ENCODE measurements at places on chromosomes 4 and X.
A peak's percentile ranks its signal among the peaks of the same experiment; 100 is the strongest.

- no peak for DNase-seq
These were observed 89.3 kb downstream of the GPR143 start for GRCh38 chrX:9676306-9676705.

DNA sequence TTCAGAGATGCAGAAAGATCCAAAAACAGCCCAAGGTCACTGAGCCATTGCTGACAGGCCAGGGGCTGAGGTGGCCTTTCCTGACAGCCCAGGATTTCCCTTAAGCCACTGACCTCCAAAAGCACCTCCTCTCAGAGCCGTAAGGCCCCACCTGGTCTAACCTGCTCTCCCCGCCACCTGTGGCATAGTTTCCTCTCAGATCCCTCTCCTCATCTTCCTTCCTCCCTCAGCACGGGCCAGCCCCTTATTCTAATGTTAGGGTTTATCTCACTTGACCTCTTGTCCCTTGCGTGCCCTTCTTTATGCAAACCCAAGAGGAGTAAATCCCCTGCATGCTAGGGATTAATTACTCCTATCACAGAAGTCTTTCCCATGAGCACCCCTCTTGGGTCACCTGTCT is 113.0 kb downstream of the RBM47 start:
- no peak for DNase-seq

- no peak for DNase-seq
These were observed 172.3 kb downstream of the SPRY1 start for GRCh38 chr4:123568936-123569335.

GRCh38 chr4:91171217-91171616 is 1044.0 kb downstream of the CCSER1 start:
- DNase-seq, result peak; percentile 40

DNA sequence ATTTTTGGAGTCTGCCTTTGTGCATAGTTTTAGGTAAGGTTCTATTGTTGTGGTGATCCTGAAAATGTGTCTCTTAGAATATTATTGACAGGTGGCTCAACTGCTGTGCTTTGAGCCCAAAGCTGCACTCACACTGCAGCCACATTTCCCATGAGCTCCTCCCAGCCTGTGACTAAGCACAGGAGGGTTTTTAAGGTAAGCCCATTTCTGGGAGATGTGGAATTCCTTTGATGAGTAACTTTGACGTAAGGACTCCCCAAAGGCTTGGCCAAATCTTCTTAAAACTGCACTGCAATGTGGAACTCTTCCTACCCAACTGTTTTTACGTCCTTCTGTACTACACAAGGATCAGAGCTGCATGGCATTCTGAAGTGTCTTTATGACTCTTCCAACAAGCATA is 20.0 kb upstream of the TMPRSS11A start:
- DNase-seq, result no peak

GRCh38 chr4:138099385-138099784 is 142.8 kb downstream of the SLC7A11 start:
- no peak for DNase-seq

DNA sequence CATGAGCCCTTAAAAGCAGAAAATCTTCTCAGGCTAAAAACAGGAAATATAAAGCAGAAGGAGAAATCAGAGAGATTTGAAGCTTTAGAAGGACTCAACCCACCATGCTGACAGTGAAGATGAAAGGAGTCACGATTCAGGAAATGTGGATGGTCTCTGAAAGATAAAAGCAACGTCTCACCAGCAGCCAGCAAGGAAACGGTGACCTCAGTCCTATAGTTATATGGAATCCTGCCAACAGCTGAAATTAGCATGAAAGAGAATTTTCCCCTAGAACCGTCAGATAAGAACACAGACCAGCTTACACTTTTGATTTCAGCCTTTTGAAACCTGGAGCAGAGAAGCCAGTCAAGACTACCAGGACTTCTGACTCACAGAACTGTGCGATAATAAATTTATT is 715.7 kb upstream of the HTR2C start:
- no peak for DNase-seq

- no peak for DNase-seq
These were observed 98.5 kb upstream of the FAM9C start for GRCh38 chrX:13142891-13143290.

DNA sequence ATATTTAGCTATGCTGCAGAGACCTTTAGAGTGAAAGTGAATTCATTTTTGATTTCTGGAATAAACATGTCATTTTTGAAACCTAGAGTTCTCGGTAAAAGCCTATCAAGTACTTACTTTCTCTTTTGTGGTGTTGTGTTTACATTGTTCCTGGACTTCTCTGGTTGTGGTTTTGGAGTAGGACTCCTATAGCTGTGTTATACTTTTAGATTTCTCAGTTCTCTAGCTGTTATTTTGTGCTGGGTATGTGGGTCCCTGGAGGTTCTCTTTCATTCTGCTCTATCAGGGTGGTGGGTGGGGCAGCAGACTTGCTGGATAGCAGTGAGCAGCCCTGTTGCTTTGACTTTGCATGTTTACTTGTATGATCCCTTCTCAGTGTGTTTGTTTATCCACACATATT is 25.6 kb upstream of the MSMO1 start:
- peak; percentile 25 for DNase-seq

- no peak for DNase-seq
These were observed 58.8 kb upstream of the IGFBP7 start for GRCh38 chr4:57168982-57169381.

DNA sequence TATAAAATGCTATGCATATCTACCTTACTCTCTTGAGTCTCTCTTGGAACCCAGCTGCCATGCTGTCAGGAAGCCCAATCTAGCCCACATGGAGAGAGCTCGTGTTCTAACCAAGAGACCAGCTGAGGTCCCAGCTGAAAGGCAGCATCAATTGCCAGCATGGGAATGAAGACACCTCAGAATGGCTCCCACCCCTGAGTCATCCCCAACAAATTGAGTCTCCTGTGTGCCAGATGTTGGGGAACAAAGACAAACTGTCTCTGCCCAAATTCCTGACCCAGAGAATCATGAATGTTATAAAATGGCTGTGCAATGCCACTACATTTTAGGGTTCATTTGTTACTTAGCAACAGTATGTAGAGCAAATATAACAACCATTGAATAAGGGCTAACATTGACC is 105.2 kb upstream of the STX18 start:
- DNase-seq, result no peak

- DNase-seq, result no peak
These were observed 20.2 kb upstream of the RASGEF1B start for GRCh38 chr4:81491943-81492342.

DNA sequence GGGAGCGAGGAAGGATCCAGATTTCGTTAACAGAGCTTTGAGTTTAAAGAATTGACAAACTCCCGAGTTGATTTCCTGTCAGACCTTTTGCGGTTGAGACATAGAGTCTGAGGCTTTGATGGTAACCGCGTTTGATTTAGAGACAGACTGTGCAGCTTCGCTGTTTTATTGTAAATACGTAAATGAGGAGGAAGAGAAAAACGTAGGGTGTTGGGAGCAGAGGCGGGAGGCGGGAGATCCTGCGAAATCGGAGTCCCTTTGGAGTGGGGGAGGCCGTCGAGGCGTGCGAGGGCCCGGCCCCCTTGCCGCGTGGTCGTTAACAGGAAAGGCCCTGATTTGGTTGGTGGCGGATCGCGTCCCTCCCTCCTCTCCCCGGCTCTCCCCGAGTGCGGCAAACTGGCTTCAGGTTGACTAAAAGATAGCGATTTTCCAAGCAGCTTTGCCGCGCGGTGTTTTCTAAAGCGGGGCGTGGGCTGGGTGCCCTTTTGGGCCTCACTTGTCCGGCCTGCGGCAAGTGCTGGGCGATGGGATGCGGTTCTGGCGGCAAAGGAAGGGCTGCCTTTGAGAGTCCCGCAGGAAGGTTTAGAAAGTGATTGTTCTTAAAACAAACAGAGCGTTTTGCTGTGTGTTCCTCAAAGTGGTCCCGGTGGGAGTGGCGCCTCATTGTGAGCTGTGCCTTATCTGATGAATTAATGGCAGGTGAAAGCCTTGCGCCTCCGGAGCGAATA is 857 bp downstream of the SCML1 start:
- peak; percentile 77 for DNase-seq

DNA sequence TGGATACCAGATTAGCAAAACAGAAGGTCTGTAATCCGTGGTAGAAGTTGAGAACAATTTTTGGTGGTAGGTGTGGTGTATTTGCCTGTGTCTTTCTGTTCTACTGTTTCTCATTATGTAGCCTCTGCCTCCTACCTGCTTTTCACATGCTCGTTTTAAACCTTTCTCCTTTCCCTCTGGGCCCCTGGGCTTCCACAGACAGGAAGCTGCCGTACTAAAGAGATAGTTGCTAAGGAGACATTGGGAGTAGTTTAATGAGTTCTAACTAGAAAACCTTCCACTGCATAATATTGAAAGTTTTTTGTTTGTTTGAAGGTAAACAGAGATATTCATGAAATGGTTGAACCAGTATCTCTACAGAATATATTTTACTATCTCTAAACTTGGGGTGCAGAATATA is 107.8 kb downstream of the STOX2 start:
- DNase-seq, result no peak

- no peak for DNase-seq
These were observed 329.5 kb downstream of the KCTD8 start for GRCh38 chr4:44118971-44119680.

- DNase-seq, result no peak
These were observed 259.1 kb downstream of the CAMK2D start for GRCh38 chr4:113502476-113502875.

DNA sequence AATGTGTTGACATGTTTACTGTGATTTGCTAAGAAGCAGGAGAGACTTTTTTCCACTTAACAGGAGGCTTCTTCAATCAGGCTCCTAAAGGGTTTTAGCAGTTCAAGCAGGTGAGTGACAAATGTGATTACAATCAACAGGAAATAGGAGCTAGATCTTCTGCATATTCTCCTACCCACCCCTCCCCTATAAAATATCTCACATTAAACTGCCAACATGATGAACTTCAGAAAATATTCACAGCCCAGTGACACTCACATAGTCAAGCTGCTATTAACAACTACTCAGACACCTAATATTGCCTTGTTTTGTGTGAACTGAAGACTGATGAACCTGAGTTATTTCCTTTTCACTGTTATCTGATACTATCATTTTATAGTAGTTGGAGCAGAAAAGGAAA is 55.9 kb upstream of the ANTXR2 start:
- DNase-seq, result no peak

DNA sequence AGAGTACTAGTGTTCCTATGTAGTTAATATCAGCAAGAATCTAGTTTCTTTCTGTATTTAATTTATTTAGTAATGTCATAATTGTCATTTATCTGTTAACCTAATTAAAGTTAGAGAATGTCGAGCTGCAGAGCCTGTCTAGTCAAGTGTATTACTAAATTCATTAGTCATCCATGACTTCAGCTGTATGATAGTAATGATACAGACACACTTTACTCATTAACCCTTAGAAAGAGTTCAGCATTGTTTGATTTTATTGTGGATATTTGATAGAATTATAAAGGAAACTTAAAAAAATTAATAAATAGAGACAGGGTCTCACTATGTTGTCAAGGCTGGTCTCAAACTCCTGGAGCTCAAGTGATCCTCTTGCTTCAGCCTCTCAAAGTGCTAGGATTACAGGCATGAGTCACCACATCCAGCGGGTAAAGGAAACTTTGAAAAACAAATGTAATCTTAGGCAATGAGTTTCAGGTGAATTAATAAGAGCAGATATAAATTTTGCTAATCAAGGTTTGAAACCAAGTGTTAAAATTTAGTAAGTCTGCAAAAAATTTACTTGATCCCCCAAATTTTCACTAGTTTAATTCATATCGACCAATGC is 110.6 kb downstream of the ANK2 start:
- DNase-seq, result no peak

DNA sequence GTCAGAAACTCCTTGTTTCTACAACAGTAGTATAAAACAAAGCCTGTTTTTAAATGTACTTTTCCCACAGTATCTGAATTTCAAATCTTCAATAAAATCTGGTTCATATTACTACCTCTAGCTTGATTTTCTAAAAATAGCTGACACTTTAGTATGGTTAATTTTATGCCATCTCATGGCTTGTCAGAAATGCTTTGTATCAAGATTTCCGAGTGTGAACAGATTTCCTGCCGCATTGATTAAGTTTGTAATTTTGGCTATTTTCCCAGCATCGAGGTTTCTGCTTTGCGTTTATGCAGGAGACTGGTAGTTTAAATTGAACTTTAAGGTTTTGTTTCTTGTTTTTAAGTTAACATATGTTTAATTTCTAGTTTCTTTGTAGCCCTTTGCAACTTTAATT is 44.2 kb downstream of the CLCN3 start:
- no peak for DNase-seq

DNA sequence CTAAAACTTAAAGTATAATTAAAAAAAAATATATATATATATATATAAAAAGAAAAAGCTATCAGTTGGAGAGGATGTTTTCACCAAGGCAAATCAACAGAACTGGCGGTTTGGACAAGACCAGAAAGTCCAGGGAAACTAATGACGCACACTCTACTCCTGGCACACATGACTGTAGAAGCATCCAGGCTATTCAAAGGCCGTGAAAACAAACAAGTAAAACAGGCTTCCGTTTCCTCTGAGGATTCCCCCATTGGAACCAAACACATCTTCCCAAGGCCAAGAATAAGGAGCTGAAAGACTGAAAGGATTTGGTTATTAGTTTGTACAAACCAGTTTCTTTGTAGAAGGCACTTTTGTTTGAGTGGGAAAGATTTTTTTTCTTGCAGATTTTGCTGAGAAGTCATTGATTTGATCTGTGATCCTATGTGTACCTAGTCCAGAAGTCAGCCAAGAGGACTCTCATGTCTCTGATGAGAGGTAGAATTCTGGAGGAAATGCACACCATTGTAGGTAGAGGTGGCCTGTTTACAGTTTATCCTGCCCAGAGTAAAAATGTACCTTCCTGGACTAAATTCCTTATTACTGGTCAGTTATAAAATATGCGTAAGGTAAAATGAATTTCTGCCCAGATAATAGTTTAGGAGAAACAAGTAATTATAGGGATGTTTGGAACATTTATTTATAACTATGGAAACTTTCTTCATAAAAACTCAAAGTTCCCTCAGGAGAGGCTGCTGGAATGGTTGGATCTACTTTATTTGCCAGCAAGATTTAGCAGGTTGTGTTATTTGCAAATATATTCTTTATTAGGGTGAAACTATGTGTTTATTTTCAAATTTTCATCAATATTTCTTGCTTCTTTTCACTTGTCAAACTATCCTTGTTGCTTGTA is 66.5 kb downstream of the DMP1 start:
- no peak for DNase-seq

- peak; percentile 35 for DNase-seq
These were observed 64.5 kb downstream of the DRD5 start for GRCh38 chr4:9845791-9846493.

GRCh38 chr4:87949961-87950360 is 25.6 kb upstream of the SPP1 start:
- DNase-seq, result no peak

- no peak for DNase-seq
These were observed 104.9 kb downstream of the FAM53A start for GRCh38 chr4:1579001-1579900.

DNA sequence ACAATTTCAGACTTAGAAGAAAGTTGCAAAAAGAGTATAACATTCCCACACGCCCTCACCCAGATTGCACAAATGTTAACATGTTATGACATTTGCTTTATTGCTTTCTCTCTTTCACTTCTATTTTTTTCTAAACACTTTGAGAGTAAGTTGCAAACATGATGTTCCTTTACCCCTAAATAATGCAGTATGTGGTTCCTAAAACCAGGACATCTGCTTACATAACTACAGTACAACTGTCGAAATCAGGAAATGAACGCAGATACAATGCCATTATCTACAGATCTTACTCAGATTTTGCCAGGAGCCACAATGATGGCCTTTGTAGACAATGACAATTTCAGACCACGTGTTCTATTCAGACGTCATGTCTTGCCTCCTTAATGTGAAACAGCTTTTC is 22.4 kb downstream of the SH3TC1 start:
- no peak for DNase-seq

- no peak for DNase-seq
These were observed 4.1 kb downstream of the AFF1 start for GRCh38 chr4:86938771-86939520.

Measured in NCI-H69 (cell line).